ENCODE measurements at places on chromosomes 11 and 22.
A peak's percentile ranks its signal among the peaks of the same experiment; 100 is the strongest.

GRCh38 chr22:49934160-49934890, 15.9 kb downstream of the CRELD2 start:
- DNase-seq = peak; percentile 91

- peak; percentile 89 for DNase-seq
Observed at GRCh38 chr11:14132312-14132711, 169.8 kb downstream of the SPON1 start.

GRCh38 chr11:75505916-75506692, 19.6 kb downstream of the GDPD5 start:
- DNase-seq = peak; percentile 90

DNA sequence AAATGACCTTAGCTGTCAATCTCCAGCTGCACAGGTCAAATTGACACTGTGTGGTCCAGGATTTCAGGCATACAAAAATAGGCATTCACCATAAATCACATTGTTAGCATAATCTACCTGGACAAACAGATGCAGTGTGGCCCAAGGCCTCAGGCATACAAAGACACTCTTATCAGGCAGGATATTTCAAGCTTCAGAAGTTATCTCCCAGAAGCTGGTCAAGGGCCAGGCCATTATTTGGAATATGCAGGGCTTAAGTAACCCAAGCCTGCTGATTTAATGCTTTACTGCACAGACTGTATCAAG, 25.5 kb upstream of the HORMAD2 start:
- DNase-seq = peak; percentile 19

GRCh38 chr11:72309074-72309598, 65.2 kb upstream of the PHOX2A start:
- no peak for DNase-seq

- no peak for DNase-seq
Observed at GRCh38 chr11:71181566-71181965, 70.8 kb downstream of the SHANK2 start.

GRCh38 chr11:97290464-97291041, 900.7 kb downstream of the JRKL start:
- DNase-seq = no peak

DNA sequence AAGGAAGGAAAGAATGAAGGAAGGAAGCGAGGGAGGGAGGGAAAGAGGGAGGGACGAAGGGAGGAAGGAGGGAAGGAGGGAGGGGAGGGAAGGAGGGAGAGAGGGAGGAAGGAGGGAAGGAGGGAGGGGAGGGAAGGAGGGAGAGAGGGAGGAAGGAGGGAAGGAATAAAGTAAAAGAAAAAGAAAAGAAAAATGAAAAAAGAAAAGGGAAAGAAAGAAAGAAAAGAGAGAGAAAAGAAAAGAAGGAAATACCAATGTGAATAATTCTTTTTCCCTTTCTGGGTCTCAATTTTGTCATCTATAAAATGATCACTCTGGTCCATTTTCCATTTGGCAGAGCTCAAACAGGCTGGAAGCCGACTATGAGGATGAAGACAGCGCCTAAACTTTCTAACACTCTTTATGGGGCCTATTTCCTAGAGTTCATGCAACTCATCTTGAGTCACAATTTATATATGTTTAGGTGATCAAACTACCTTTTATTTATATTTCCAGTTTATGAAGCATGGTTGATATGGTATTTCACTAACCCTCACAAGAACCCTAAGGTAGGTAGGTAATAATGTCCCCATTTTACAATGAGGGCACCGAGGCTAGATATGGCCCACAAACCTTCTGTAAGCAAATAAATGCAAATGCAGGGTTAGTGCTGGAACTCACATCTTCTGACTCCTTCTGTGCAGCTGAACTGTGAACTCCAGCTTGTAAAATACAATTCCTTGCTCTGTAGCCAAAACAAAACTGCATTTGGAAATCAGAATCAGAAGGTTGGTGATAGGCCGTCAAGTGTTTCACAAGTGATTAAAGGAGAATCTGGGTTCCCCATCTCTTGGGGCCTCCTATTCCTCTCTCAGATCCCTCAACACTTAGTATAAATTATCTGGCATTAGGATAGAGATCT, 434.3 kb downstream of the ETS1 start:
- no peak for DNase-seq

DNA sequence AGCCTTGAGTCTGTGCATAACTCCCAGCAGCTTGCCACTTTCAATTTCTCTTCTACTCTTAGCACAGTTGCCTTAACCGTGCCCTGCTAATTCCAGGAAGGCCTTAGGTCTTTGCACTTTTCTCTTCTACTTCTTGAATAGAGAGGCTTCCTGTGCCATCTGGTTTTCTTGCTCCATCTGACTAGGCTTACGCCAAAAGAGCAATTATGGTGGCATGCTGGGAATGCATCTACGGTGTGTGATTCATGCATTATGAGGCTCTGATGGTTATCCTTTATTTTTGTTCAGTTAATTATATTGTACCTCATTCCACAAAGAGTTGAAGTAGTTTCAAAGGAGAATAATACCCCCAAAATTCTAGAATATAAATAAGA, 29.4 kb downstream of the SIK2 start:
- DNase-seq = no peak

DNA sequence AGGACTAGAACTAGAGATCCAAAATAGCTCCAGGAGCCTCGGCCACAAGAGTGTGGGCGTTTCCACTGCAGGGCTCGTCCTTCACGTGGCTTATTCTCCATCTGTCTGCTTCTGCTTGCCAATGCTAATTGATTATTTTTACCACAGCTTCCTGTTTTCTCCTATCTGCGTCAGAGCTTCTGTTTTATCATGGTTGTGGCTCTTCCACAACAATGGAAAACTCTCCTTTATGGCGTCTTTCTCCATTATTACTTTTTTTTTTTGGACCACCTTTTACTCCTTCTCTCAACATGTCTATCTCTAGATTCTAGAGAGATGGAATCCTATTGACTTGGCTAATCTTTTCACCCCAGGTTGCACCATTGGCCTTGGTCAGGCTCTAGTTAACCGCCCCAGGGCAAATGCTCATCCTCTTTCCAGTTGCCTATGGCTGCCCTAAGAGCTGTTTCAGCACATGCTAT, 25.9 kb downstream of the CAT start:
- no peak for DNase-seq

GRCh38 chr11:8375932-8376331, 112.3 kb upstream of the LMO1 start:
- no peak for DNase-seq

DNA sequence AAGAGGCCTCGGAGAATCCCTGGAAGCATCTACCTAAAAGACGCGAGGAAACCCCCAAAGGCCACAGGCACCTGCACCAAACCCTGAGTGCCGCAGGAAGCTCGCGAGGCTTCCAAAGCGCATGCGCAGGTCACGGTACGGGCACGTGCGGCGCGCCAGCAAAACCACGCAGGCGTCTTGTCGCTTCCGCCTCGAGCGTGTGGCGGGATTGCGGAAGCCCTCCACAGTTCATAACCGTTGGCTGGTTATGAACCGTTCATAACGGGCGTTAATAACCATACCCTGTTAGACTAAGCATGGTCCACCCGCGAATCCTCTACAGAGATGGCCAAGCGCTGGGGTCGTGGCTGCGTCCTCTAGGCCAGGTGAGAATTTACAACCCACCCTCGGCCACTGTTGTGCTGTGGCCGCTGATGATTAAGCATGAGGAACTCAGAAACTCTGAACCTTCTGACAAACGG, 46.4 kb downstream of the MORC2 start:
- peak; percentile 74 for DNase-seq

GRCh38 chr11:65436412-65437032, 13.9 kb downstream of the NEAT1 start:
- DNase-seq = no peak

DNA sequence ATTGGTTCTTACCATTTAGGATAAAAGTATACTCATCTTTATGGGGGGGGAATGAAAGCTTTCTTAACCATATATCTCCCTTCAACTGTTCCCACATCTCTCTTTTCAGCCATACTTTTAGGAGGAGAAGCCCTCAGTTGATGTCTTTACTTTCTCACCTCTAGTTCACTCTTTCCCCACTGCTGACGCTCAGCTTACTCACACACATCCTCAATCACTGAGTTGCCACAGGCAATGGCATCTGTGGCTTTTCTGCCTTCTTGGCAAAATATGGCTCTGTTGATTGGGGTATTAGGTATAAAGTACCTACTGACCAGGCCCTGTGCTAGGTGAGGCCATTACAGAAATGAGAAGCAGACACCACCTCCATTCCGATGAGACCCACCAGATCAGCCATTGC, 12.2 kb upstream of the AP1B1 start:
- no peak for DNase-seq

DNA sequence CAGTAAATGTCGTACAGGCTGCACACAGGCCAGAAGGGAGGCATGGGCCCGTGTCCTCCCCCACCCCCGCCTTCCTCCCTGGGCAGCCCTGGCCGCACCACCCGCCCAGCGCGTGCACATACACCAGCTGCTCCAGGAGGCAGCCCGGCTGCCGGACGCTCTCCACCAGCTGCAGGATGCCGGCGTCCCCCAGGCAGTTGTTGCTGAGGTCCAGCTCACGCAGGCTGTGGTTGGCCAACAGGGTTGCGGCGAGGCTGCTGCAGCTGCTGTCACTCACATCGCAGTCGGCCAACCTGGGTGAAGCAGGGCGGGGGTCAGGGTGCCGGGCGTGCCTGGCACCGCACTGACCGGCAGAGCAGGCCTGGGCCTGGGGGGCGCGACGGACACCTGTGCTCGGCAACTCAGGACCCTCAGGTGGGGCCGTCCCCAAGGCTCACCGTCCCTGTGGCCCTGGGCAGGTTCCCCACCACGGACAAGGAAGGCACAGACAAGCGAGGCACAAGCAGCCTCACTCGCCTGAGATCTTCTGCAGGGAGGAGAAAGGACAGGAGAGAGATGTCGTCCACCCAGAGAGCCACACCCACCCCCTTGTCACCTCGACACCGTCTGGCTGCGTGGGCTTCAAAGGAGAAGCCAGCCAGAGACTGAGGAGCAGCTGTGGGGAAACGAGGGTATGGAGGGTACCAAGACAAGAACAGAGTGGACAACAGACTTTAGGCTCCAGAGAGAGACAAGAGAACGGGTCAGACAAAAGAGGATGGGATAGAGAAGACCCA, 12.1 kb downstream of the RNH1 start:
- no peak for DNase-seq

DNA sequence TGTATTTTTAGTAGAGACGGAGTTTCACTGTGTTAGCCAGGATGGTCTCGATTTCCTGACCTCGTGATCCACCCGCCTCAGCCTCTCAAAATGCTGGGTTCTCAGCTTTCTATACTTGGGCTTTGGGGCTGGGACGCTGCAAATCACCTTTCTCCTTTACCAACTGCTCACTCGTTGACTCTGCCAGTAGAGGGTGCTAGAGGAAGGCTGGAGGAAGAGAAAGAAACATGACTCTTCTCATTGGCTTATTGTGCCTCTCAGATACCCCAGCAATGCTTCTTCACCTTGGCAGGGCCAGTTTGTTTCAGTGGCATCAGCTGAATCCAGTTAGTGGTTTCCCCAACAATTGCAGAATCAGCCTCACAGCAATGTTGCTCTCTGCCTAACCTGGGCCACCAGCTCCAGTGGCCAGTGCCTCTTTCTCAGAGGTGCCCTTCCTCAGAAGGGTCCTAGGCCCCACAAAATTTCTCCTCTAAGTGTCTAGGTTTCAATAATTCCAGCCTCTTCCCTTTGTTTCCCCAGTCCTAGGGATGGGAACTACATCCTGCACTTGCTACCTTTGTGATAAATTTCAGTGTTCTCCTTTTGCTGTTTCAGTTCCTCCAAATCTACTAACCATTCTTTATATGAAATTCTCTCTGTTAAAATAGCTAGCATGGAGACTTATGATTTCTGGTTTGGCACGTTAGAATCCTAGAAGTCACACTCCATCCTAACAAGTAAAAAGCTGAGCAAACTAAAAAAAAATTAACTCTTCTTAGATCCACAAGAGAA, 71.5 kb upstream of the VSTM5 start:
- DNase-seq = peak; percentile 71

DNA sequence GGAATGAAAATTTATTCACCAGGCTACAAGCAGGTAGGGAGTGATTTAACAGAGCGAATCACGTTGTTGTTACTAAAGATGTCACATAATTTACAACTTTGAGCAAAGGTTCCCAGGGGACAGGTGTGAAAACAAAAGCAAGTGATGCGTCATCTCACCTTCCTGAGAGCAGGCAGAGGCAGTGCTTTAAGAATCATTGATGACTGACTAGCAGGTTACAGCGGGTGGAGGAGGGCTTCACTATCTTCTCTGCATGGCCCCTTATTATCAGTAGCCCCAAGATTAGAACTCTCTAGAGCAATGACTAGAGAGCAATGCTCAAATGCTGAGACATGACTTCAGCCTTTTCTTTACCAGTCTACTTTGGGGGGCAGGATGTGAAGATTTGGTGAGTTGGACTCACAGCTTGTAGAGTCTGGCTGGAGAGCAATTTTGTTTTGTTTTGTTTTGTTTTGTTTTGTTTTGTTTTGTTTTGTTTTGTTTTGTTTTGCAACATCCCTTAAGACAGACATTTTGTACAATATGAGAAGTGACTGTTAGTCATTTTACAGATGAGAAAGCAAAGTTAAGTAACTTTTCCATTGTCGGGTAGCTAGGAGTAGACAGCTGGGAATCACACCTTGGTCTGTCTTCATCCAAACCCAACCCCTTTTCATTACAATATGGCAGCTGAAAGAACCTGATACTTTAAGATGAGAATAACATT, 84.8 kb downstream of the SLC1A2 start:
- DNase-seq = no peak

- DNase-seq = no peak
Observed at GRCh38 chr11:94048032-94048709, 27.0 kb downstream of the HEPHL1 start.

- DNase-seq = no peak
Observed at GRCh38 chr11:35218956-35219355, 80.0 kb downstream of the CD44 start.

DNA sequence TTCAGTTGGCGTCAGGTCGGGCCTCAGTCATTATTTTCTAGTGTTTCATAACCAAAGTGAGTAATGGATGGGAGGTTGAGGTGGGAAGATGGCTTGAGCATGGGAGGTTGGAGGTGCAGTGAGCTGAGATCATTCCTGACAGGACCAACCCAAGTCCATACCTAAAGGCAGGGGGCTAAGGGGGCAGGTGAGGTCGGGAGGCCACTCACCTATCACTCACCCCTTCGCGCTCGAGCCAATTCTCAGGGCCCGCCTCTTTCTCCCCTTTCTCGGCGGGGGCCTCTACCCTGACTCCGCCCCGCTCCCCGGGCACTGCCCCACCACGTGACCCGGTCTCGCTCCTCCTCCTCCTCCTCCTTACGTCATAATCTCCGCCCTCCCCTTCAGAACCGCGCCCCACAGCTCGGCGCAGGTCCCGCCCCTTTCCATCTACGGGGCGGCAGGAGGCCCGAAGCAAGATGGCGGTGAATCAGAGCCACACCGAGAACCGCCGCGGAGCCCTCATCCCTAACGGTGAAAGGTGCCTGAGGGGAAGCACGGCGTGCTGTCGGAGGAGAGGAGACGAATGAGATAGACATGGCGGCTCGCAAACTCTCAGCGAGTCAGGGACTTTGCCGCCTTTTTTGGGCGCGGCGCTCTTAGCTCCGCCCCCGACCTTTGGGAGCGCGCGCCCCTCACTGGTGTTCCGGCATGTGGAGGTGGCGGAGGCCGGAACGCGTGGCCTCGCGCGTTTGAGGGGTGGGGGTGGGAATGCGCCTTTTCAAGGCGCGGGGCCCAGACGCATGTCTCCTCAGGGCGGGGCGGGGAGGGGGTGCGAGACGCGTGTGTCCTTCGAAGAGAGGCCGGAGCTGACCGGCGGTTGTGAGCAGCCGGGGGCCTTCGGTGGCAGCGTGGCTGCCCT, at the start of gene WBP2NL:
WBP2NL (plus strand) TSS at position 428 of the 901 bp plus-strand sequence; CDS start at position 459, 31 bp downstream.
- no peak for DNase-seq

- DNase-seq = no peak
Observed at GRCh38 chr11:84243629-84244263, 957.6 kb upstream of the CCDC90B start.

GRCh38 chr11:104075706-104076105, 39.3 kb downstream of the DDI1 start:
- no peak for DNase-seq

Measured in WERI-Rb-1 (cell line).